ENCODE measurements at places on chromosomes 6 and 20. TPM values are rescaled to one million over a fixed set of nuclear protein-coding genes. Genes with fewer than 3 reads are reported as not detected.

- DNase-seq: no peak
Measured at GRCh38 chr6:165245287-165245686, 64.1 kb downstream of the C6orf118 start.

- DNase-seq: no peak
Measured at GRCh38 chr6:132892929-132893771, 78.8 kb downstream of the RPS12 start.

DNA sequence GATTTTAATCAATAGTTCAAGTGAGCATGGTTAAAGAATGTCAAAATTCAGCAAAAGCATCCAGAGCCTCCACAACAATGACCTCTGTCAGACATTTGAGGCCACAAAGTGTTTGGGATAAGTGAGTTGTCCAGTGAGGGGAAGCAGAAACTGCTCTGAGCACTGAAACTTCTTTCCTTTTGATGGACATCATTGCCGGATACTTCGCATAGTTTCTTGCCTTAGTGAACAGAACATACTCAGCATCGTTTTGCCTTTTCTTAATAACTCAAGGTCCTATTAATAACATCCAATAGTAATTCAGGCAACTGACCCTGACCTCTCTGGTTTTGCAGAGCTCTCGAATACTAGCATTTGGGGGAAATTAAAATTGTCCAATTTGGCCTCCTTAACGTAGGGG is 78.6 kb downstream of the EDN3 start:
- DNase-seq: no peak

DNA sequence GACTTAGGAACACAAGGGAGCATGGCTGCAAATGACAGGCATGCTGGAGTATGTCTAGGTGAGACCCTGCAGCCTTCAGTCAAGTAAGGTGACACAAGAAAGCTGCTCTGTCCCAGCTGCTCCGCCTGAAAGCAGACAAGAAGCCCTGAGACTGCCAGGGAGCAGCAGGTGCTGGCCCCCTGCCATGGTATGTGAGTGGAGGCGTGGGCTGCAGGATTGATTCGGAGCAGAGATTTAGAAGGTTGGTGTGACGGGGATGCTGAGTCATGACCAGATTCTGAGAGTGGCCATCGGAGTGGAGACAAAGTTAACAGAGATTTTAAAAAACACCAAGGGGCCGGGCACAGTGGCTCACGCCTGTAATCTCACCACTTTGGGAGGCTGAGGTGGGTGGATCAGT is 17.8 kb downstream of the LRP11 start:
- DNase-seq: no peak

GRCh38 chr6:20571261-20571660 is 37.0 kb downstream of the CDKAL1 start:
- DNase-seq: no peak

DNA sequence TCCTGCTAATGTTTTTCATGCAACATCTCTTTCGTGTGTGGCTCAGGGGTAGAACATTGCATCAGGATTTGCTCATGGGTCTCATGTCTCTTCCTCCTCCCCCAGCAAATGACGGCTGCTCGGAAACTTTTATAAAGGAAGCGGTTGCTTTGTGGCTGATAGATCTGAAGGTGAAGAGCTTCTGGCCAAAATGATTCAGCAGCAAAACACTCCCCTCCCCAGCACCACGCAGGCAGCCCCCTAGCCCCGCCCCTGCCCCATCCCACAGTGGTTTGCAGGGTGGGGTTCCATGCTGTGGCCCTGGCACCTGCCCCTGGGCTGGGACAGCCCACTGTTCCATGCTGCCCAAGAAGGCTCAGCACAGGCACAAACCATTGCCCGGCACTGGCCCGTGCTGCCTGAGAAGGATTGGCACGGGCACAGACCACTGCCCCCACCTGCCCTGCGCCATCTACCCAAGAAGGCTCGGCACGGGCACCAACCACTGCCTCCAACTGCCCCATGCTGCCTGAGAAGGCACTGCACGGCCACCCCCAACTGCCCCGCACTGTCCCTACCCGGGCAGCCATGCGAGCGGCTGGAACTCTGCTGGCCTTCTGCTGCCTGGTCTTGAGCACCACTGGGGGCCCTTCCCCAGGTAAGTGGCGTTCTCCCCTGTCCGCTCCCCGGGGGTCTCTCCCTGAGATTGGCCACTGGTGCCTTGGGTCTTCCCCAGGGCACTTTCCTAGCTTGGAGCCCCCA is at the start of gene CST7:
Gene CST7, plus strand, starts transcription at position 331 of the 741 bp plus-strand sequence. Its CDS starts 237 bp downstream, at position 568.
- peak; percentile 72 for DNase-seq

- DNase-seq: no peak
Measured at GRCh38 chr6:88174906-88175305, 8.8 kb upstream of the CNR1 start.

DNA sequence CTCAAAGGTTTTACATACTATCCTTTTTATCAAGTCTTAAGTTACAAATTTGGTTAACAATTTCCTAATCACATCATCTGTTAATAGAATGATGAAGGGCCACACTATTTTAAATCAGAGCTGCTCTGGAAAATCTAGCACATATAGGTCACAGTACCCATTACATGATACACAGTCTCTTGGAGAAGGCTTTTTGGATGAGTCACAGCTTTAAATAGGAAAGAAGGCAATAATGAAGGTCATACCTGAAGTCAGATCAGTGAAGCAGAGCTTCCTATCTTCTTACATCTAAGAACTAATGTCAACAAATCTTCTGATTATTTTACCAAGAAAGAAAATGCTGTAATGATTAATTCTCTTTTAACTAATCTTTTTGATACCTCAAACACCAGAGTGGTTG is 248.5 kb downstream of the BTBD9 start:
- DNase-seq: no peak

GRCh38 chr6:125597411-125598253 is 151.8 kb upstream of the HEY2 start:
- DNase-seq: peak; percentile 57

DNA sequence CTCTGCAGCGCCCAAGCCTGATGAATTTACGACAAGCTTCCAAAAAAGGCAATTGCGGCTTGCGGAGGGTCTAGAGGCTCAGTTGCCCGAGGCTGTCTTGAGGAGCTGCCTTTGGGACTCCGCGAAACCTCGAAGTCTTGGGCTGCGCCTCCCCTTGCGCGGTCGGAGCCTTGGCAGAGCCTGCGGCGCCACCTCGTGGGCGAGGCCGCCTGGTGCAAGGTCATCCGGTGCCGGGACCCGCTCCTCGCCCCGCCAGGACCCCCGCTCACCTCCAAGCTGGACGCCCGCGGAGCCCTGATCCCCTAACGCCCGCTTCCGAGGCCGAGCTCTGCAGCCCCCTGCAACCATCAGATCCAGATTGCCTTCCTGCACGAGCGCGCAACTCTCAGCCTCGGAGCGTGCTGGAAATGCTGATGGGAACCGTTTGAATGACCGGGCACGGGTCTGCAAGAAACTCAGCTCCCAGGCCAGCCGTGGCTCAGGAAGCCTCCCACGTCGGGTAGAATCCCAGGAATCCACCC is 14.9 kb upstream of the FAM210B start:
- DNase-seq: peak; percentile 55

- DNase-seq: no peak
Measured at GRCh38 chr6:170285482-170285881, 5.4 kb downstream of the DLL1 start.

DNA sequence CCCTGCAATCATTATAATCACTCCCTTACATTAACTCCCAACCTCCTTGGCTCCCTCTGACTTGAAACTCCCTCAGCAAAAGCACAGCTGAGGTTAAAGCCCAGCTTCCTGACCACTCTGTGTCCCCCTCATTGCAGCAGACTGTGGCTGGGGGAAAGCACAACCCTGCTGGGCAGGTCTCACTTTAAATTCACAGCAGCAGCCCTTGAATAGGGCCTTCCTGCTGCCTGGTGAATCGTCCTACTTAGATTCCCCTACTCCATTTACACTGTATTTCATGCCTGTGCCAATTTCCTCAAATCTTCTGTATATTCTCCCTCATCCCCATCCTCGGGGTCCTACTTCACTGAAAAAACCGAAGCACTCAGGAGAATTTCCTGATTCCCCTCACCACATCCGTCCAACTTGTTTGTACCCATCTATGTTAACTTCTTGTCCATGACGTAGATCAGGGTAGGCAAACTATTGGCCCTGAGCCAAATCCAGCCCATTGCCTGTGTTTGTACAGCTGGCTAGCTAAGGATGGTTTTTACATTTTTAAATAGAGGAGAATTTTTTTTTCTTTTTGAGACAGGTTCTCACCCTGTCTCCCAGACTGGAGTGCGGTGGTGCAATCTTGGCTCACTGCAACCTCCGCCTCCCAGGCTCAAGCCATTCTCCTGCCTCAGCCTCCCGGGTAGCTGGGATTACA is 31.5 kb upstream of the GCM1 start:
- peak; percentile 46 for DNase-seq

- no peak for DNase-seq
Measured at GRCh38 chr6:13913226-13914001, 11.3 kb upstream of the RNF182 start.

DNA sequence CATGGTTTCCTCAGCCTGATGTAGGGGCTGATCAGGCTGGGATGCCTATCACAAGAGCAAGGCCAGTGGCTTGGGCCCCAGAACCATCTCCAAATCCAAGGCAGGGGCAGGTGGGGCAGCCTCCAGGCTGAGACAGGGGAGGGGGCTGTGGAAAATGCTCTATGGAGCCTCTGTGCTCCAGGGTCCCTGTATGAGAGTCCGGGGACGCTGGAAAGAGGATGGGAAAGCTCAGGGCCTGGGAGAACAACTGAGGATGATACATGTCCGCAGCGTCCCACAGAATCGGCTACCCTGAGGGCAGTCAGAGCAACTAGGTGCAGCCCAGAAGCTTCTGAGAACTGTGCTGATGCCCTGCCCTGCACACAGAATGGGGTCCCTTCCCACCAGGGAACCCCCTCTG is 43.4 kb downstream of the CPXM1 start:
- no peak for DNase-seq

GRCh38 chr6:43972913-43973300 is 154.3 kb downstream of the MRPL14 start:
- DNase-seq: peak; percentile 90

DNA sequence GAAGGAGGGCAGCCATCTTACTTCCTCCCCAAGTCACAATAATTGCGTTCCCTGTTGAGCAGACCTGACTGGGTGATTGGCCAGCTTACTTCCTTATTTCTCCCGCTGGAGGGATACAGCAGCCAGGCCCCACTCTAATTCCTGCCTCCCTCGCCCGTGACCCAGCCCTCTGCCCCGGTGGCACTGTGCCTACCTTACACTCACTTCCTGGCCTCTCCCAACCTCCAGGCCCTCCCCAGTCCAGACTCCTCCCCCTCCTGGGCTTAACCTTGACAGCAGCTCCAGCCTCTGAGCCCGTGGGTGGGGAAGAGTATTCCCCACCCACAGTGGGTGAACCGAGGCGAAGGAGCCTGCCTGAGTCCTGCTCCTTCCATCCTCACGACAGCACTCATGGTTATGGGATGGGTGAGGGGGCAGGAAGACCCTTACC is 3.0 kb downstream of the BAK1 start:
- DNase-seq: peak; percentile 86

DNA sequence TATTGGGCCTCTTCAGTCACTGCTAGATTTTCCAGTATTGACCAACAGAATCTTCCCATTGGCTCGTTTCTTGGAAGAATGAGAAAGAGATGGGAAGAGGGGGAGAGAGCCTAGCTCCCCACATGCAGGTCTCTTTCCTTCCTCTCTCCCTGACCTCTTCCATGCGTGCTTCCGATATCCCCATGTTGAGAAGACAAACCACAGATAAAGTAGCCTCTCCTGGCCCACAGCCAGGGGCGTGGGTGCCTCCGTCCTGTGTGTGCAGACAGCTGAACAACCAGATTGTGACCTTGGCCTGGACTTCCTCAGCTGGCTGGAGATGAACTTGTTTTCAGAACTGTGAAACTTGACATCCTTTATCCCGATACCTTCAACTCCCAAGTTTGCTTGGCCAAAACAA is 71.0 kb downstream of the EDN3 start:
- no peak for DNase-seq

- no peak for DNase-seq
Measured at GRCh38 chr20:23874747-23875146, 4.8 kb downstream of the CST5 start.

DNA sequence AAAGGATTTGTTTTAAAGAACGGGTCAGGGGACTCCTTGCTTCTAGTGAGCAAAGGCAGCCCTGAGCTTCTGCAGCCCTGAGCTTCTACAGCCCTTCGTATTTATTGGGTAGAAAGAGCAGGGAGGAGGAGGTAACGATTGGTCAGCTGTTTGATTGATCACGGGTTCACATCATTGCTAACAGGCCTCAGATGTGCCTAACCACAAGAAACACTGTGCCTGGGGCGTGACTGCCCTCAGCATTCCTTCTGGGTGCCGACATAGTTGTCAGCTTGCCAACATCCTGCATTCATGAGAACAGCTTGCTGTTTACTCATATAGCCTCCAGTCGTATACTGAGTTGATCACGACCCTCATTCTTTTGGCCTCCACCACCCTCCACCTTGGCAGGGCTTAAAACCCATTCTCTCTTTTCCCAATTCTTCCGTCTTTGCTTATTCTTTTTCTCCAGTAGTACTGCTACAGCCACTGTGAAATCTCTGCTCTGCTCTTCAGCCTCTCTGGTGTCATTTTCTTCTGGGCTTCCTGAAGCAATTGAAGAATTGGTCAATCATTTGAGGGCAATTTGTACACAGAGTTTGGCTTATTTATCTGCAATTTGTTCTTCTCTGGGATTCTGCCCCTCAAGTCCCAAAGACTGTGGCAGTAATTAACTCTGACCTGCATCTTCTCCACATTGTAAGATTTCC is 25.4 kb upstream of the NOP56 start:
- no peak for DNase-seq

DNA sequence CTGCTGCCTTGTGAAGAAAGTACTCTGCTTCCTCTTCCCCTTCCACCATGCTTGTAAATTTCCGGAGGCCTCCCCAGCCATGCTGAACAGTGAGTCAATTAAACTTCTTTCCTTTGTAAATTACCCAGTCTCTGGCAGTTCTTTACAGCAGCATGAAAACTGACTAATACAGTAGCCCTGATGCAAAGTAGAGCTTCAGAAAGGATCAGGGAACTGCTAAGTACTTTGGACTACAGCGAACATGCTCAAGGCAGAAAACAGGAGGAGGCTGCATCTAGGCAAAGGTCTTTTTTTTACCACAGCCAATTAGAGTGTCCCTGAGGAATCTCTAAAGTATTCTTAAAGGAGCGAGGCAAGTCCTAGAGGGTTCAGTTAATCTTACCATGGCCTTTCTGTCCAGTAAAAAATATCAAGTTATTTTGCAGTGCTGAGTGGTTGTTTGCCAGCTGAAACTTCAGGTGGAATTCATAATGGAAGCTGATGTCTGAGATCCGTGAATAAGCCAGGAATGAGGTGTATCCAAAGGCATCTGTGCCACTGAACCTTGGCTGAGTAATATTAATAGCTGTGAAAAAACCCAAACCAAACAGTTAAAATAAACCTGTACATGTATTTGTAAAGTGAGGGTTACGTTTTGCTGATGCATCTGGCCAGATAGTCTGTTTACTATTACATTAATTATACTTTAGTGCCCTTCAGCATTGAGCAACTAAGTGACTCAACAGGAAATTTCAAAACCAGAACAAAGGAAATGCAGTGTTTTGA is 170.4 kb downstream of the PHF3 start:
- no peak for DNase-seq

The SALL4 gene
- total RNA-seq: not detected

The WFDC5 gene
- total RNA-seq: not detected

The GCNT2 gene
- total RNA-seq: 5.2 TPM

The PBOV1 gene
- not detected for total RNA-seq

The PRDM13 gene
- not detected for total RNA-seq

The SMPDL3A gene
- total RNA-seq: 8.0 TPM

The TMEM200A gene
- total RNA-seq: 0.34 TPM

The HRH3 gene
- total RNA-seq: not detected

Data from right cardiac atrium (tissue), 5 donors.